ENCODE measurements at places on chromosomes 3 and 15. TPM values are rescaled to one million over a fixed set of nuclear protein-coding genes. Genes with fewer than 3 reads are reported as not detected.

The RCCD1 gene
- total RNA-seq = not detected

The ESYT3 gene
- 0.17 TPM for total RNA-seq

The SAMMSON gene
- total RNA-seq = not detected

The CP gene
- total RNA-seq = 2.6 TPM

The LRRN1 gene
- total RNA-seq = 1.6 TPM

DNA sequence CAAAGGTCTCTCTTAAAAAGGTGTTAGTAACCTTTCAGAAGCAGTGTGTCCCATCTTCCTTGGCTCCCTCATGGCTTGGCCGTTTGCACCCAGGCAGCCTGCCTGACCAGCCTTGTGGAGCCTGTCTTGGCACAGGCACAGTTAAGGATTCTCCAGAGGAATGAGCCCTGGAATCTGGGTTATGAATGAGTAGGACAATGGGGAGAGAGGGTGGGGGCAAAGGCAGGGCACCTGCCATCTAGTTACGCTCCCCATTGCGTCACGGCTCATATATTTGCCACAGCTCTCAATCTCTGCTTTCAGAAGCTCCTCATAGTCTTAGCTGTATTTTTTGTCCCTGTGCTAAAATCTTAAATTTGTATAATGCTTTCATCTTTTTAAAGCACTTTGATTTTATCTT, 50.6 kb downstream of the WDR76 start:
- DNase-seq = no peak

- DNase-seq = no peak
Observed at GRCh38 chr15:68787609-68788263, 33.0 kb downstream of the ANP32A start.

GRCh38 chr3:13158871-13159270, 85.6 kb upstream of the IQSEC1 start:
- no peak for DNase-seq

- DNase-seq = no peak
Observed at GRCh38 chr3:107153981-107154380, 223.3 kb upstream of the CCDC54 start.

DNA sequence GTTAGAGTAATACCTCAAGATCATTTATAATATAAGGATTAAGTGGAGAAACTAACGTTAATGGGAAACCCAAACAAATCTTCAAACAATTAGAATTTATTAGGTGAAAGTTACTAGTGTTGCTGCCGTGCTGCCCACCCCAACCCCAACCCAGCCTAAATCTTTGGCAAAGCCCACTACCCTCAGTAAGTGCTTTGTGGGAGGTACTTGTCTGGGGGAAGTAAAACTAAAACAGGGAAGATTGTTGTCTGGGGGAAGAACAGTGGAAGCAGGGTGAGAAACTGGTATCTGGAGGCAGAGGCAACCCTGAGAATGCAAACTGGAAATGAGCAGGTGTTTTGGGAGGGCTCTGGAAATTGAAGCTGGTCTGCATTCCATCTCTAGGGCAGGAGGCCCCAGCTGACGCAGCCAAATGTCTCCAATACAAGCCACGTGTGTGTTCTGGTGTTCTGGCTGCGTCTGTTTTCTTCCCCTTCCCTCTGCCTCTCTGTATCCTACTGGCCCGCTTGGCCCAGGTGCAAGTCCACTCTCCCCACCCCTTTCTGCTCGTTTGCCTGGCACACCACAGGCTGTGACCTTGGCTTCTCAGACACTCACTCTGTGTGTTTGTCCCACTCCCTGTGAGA, 32.7 kb downstream of the FEM1B start:
- DNase-seq = no peak

DNA sequence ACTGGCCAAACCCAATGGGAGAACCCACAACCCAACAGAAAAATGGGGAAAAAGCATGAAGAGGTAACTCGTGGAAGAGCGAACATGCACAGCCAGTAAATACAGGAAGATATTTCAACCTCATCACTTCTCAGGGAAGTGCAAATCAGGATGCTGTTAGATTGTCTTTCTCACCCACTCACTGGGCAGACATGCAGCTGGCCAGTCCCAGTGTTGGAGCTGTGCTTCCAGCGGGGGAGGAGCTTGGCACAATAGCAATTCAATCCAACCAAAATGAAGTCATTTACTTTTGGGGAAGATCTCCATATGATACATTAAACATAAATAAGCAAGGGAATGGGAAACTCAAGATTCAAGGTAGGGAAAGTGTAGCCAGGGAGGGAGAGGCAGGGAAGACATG, 12.1 kb downstream of the WNT7A start:
- DNase-seq = no peak

GRCh38 chr3:173774294-173774693, 376.8 kb downstream of the NLGN1 start:
- no peak for DNase-seq

GRCh38 chr3:36124118-36124796, 256.0 kb upstream of the STAC start:
- peak; percentile 2 for DNase-seq
